Stimulated activated CD8-positive, alpha-beta memory T cell treated with anti-CD3 and anti-CD28 coated beads, Interleukin-12 subunit alpha, Interleukin-12 subunit beta, amount 100 ng/mL, for 1 hour (primary cell): ENCODE measurements at places on chromosomes 7 and 10.
A peak's percentile ranks its signal among the peaks of the same experiment; 100 is the strongest.

- DNase-seq: no peak
Observed at GRCh38 chr7:87510411-87510875, 35.0 kb upstream of the ABCB4 start.

DNA sequence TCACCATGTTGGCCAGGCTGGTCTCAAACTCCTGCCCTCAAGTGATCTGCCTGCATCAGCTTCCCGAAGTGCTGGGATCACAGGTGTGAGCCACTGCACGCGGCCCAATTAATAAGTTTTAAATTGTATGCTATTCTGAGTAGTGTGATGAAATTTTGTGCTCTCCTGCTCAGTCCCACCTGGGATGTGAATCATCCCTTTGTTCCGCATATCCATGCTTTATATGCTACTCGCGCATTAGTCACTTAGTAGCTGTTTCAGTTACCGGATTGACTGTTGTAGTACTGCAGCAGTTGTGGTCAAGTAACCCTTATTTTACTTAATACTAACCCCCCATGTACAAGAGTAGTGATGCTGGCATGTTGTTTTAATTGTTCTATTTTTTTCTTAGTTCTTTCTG is 47.3 kb upstream of the OIT3 start:
- no peak for DNase-seq

DNA sequence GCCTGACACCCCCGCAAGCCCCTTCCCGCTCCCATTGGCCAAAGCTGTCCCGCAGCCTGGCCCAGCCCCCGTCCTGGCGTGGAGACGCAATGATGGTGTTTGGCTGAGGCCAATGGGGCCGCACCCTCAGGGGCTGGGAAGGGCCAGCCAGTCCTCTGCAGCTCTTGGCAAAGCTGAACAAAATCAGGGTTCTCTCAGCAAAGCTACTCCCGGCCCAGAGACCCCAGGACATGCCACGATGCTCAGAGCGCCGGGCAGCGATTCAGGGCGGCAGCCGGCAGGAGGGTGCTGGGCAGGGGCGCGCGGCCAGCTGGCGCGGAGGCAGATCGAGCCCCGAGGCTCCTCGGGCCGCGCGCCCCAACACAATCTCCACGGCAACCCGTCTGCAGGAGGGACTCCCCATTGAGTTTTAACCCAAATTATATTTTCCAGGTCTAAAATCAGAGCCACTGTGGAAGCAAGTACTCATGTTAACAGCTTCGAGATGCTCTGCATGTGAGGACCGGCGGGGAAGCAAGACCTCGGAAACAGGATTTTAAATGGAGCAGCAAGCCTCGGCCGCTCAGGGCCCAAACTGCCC is 8.8 kb upstream of the CNPY1 start:
- DNase-seq: no peak

DNA sequence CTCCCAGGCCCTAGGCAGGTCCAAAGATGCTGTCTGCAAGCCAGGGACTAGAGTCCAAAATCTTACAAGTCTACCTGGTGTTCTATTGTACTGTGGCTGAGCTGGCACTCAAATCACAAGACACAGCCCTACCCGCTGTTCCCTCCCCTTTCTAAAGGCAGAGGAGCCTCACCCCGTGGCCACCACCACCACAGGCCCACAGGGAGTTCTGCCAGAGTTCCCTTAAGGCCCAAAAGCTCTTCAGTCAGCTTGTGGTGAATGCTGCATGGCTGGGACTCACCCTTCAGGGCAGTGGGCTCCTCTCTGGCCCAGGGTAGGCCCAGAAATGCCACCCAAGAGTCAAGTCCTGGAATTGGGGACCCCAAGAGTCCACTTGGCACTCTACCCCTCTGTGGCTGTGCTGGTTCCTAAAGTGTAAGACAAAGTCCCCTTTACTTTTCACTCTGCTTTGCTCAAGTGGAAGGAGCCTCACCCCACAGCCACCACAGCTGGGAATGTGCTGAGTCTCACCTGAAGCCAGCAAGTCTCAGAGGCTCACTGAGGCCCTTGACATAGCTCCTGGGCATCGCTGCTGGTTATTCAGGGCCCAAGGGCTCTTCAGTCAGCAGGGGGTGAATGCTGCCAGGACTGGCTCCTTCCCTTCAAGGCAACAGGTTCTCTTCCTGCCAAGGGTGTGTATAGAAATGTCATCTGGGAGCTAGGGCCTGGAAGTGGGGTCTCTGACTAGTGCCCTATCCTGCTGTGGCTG is 48.8 kb upstream of the PSAP start:
- DNase-seq: no peak

GRCh38 chr10:102229810-102230263 is 3.7 kb downstream of the ELOVL3 start:
- DNase-seq: peak; percentile 75

DNA sequence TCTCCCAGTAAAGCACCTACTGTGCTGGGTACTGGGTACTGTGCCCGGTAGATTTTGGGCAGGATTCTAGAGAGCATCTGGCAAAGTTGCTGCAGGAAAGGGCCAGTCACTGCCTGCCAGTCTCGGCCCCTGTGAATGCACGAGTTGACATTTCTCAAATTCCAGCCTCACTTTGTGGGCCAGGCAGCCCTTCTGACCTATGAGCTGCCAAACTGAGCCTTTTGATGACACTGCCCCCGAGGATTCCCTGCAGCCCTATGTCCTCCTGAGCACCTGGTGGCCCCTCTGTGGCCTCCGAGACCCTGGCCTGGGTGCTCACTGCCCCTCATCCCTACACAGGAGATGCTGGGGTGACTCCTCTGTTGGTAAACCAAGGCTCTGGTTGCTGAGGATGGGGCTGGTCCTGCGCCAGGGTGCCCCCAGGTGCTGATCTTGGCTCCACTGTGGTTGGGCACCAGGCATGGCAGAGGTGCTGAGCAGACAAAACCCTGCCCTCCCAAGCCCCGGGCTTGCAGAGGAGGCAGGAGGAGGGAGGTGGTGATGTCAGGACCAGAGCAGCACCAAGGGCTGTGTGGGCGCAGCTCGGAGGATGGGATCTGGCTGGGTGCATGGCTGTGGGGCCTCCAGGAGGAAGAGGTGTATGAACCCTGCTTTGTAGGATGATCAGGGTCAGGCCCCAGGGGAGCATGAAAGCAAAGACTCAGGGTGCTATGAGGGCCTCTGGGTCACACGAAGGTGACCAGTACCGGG is 16.2 kb downstream of the LHPP start:
- DNase-seq: no peak

GRCh38 chr10:123348691-123349572 is 194.7 kb downstream of the BUB3 start:
- no peak for DNase-seq

DNA sequence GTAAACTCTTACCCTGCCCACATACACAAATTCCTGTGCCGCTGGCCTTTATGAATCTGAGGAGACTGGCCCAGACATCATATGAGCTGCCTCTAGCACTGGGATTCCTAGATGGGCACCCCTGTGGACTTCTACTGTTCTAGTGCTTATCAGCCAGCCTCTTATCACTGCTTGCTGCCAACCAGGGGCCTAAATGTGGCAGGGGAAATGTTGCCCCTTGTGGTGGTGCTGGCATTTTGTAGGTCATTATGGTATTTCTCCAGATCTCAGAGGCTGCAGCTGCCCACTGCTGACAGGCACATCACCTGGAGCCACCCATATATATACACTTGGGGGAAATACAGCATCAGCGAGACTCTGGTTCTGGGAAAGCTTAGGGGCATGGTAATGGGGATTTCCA is 5.4 kb downstream of the SFR1 start:
- no peak for DNase-seq

GRCh38 chr7:130843703-130844102 is 109.7 kb upstream of the KLF14 start:
- no peak for DNase-seq

DNA sequence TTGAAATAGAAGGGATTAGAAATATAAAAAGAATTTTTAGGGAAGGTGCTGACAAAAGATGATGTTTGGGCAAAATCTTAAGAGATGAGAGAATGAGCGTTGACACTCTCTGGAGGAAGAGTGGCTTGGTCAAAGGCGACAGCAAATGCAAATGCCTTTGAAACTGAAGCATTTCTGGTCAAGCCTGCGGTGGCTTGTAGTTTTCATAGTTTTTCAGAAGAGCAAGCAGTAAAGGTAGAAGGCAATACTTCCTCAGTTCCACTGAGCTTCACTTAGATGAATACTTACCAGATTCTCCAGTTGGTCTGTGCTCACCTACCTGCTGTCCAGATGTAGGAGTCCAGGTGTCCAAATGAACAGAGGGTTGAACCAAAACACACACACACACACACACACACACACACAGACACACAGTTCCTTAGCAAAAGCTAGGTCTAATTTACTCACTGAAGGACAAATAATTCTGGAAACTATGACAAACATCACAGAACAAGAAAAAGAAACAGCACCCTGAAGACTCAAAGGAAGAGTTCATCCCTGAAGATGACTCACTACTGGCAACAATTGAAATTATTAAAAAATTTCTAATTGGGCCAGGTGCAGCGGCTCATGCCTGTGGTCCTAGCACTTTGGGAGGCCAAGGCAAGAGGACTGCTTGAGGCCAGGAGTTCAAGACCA is 12.1 kb upstream of the STK17A start:
- DNase-seq: no peak

DNA sequence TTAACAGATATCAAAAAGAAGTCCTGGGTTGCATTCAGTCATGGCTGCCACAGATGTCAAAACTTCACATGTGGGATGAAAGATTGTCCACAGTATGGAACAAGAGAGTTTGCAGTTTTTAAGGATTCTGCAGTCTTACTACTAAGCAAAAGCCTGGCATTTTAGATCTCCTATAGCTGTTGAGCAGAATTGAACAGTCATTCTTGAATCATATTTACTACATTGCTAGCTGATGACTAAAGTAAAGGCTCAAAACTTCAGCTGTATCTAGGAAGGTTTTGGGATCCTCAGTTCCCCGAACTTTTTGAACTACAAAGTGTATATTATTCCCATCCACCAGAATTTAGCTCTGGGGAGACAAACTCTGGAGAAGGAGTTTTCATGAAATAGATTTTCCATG is 31.0 kb downstream of the BET1 start:
- no peak for DNase-seq

DNA sequence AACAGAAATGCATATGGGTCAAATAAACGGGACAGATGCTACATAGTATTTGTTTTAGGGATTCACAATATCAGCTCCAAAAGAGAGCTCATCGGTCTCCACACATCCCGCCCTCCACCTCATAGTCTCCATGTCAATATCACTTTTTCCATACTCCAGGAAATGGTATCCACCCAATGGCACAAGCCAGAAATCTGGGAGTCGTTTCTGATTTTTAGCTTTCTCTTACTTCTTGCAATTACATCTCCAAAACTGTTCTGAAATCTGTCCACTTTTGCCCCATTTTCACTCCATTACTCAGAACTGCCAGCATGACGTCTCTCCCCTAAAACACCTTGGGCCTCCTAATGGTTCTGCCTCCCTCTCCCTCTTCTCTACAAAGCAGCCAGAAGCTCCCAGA is 47.4 kb upstream of the EZH2 start:
- no peak for DNase-seq

DNA sequence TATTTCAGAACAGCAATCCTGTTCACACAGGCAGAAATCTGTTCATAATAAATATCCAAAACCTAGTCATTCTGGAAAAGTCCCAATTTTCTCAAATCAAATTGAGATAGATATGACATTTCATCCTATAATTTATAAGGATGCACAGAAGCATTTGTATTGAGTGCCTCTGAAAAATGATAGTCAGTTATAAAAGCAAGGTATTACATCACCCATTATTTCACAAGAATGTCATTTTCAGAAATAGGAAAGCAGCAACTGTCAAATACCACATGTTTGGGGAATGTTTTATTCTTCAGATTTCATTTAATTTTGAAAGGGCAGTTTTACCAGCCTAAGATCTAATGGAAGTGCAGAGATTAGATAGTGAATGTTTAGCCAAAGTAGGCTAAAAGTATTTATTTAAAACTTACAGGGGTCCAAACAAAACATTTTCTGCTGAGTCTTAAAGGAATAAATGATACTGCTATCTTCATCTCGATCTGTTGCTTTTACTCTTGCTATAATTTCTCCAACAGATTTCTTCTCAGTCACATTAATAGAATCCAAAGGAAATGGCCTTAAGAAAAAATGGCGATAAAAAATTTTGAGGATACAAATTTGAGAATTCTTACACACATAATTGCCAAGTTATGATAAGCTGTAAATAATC is 185.8 kb downstream of the HGF start:
- no peak for DNase-seq

GRCh38 chr7:130338233-130338632 is 6.4 kb upstream of the CPA5 start:
- no peak for DNase-seq

- no peak for DNase-seq
Observed at GRCh38 chr7:151019130-151019447, 5.2 kb downstream of the ATG9B start.

DNA sequence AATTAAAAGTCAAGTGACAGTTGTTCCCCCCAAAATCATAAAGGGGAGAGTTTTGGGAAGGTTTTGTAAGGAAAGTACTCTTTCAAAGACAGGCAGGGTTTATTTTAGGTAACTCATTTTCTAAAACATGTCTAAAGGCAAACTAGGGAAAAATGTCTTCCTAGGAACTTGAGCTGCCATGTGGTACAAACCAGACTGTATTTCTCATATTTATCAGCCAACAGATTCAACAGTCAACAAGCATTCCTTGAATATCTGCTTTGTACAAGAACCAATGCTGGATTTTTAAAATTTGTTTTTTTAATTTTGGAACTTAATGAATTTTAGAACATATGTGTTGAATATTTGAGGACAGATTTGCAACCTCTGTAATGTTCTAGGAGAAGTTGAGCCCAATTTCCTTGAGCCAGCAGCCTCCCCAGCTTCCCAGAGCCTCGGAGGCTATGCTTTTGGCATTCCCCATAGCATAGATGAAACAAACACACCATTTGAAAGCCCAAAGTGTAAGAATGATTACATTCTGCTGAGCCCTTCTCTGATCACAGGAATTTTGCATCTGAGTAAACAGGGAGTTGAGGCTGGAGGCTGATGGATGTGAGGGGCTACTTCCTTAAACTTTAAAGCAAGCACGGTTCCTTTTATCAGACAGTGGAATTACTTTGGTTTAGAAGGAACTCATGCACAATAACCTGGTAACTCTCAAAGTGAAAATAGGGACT is 345.1 kb downstream of the RNLS start:
- no peak for DNase-seq

- DNase-seq: no peak
Observed at GRCh38 chr10:58467931-58468635, 44.6 kb upstream of the BICC1 start.

- DNase-seq: no peak
Observed at GRCh38 chr7:134599371-134599770, 47.3 kb upstream of the BPGM start.

DNA sequence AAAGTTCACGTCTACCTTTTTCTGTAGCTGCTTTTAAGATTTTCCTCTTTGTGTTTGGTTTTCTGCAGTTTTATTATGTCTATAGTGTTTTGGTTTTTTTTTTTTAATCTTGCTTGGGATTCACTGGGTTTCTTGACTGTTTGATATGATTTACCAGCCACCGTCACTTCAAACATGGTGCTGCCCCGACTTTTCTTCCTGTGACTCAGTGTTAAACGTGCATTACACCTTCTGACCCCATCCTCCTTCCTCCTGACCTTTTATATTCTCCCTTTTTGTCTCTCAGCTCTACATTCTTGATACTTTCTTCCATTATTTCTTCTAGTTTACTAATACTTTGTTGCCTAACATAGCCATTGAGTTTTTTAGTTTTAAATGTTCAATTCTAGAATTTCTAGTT is 61.5 kb downstream of the GNA12 start:
- DNase-seq: no peak

GRCh38 chr7:130733931-130734814 is at the start of gene KLF14:
Gene KLF14 (minus strand): TSS chr7:130734207. CDS start chr7:130734033, 174 bp downstream.
- peak; percentile 12 for DNase-seq

GRCh38 chr10:72490951-72491350 is 134.9 kb downstream of the MICU1 start:
- DNase-seq: no peak

GRCh38 chr7:27176962-27177794 is 3.1 kb upstream of the HOXA10 start:
- no peak for DNase-seq
